Activated CD4-positive, alpha-beta memory T cell treated with anti-CD3 and anti-CD28 coated beads for 36 hours (primary cell): ENCODE measurements at places on chromosomes 5 and 9. TPM values are rescaled to one million over a fixed set of nuclear protein-coding genes. Genes with fewer than 3 reads are reported as not detected.

DNA sequence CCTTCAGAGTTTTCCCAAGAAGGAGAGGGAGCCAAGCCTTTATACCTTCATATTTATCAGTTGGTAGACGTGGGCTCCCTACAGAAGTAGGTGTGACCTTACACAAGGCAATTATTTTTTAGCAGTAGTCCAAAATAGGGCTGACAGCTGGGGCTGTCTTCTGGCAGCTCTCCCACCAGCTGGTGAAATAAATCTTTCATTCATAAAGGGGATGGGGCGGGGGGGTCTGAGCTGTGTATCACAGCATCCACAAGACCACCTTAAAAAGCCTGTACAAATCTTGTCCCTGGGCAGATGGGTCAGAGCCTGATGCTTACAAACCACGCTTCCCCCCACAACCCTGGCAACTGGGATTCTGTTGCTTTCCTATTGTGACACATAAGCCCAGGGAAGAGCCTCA lies 19.7 kb downstream of the CSF2 start:
- DNase-seq, result no peak
- H3K27ac ChIP-seq, result no peak overlapping the region
- H3K4me3 ChIP-seq, result no peak overlapping the region
- H3K36me3 ChIP-seq, result no peaks in the 10 kb centered on the region
- H3K27me3 ChIP-seq, result peaks cover 2% of the 10 kb centered on the region

DNA sequence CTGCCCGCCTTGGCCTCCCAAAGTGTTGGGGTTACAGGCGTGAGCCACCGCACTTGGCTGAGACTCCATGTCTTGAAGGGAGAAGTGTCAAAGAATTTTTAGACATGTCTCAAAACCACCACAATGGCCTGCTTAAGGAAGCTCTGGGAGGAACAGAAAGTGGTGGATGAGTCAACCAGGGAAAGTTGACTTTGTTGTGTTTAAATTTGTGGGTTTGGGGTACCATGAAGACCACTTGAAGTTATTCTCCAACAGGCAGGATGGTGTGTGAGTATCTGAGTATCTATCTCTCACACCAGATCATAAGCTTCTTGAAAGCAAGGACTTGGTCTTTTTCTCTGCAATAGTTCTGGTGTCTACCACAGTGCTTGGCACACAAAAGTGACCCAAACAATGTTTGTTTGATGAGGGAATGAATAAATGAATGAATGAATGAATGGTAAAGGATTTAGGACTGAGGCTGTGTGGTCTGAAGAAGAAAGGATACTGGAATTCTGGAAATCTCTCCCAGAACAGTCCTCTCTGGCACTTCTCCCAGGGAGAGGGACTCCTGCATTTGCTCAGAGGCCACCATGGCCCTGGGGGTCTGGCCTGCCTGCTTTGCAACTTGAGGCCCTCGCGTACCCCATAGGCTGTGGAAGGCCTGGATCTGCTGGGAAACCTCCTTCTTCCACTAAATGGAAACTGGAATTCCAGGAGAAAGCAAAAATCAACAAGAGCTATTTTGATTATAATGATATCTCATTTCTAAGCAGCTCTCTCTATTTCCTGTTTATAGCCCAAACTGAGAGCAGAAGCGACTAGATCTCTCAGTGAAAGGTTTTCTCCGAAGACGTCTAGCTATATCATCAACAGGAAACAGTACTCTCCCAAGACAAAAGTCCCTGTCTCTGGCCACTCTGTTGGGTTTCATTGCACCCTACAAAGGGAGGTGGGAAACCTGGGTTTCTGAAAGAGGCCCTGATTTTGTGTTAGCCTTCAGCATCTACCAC lies 187.9 kb downstream of the PALM2AKAP2 start:
- H3K36me3 ChIP-seq, result no peaks in the 10 kb centered on the region
- peak overlapping the region; percentile 0 for H3K4me3 ChIP-seq
- peaks cover 59% of the 10 kb centered on the region for H3K4me1 ChIP-seq
- H3K27me3 ChIP-seq, result no peaks in the 10 kb centered on the region

DNA sequence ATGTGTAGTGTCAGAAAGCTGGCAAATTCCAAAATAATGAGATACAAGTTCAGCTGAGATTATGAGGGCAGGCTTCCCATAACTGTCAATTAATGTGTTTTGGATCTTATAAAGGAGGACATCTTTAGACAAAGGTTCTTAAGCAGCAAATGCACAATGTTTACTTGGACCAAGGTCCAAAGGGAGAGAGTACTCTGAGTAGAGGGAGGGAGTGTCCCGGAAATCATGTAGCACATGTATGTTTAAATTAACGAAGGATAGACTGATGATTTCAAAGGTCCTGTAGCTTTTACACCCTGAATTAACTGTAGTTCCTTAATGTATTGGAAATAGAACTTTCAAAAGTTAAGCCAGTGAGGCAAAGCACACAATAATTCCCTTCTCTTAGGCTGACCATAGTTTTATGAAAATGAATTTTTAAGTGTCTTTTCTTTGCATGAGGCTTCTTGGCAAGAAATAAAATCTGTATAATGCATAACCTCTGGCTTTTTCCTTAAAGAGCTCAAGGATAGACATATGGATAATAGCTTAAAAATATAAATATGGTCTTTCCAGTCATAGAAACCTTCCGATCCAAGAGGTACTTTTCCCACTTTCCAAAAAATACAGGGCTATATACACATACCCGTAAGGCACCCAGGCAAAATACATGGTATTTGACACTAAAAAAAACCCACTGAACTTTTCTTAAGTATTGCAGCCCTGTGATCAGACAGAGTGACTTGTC lies 93.0 kb downstream of the PCSK5 start:
- H3K4me3 ChIP-seq, result no peak overlapping the region
- H3K4me1 ChIP-seq, result no peaks in the 10 kb centered on the region
- no peaks in the 10 kb centered on the region for H3K27me3 ChIP-seq
- no peak for DNase-seq
- H3K36me3 ChIP-seq, result peaks cover 12% of the 10 kb centered on the region
- H3K27ac ChIP-seq, result no peak overlapping the region

GRCh38 chr5:59193616-59194319 lies 610.9 kb downstream of the RAB3C start:
- H3K27ac ChIP-seq, result no peak overlapping the region
- H3K4me3 ChIP-seq, result no peak overlapping the region

GRCh38 chr5:73214996-73215395 lies 42.0 kb downstream of the TMEM174 start:
- H3K27ac ChIP-seq, result no peak overlapping the region
- H3K36me3 ChIP-seq, result peaks cover 3% of the 10 kb centered on the region
- H3K27me3 ChIP-seq, result peaks cover 73% of the 10 kb centered on the region
- no peak for DNase-seq

GRCh38 chr9:98523231-98523901 lies 185.4 kb downstream of the GABBR2 start:
- no peak for DNase-seq
- H3K4me1 ChIP-seq, result no peaks in the 10 kb centered on the region
- H3K36me3 ChIP-seq, result no peaks in the 10 kb centered on the region

- H3K36me3 ChIP-seq, result no peaks in the 10 kb centered on the region
- no peak overlapping the region for H3K4me3 ChIP-seq
- no peak overlapping the region for H3K27ac ChIP-seq
- no peaks in the 10 kb centered on the region for H3K27me3 ChIP-seq
- H3K4me1 ChIP-seq, result no peaks in the 10 kb centered on the region
These were observed 86.4 kb upstream of the CDH6 start for GRCh38 chr5:31107091-31107518.

HMCN2 gene
- total RNA-seq, result not detected

PHF24 gene
- total RNA-seq, result 0.12 TPM

LCN12 gene
- 1.6 TPM for total RNA-seq

PCDHGA9 gene
- total RNA-seq, result not detected

FABP6 gene
- total RNA-seq, result not detected
